Thyroid gland (tissue), 4 donors: ENCODE measurements at places on chromosomes 5 and 9.
A peak's percentile ranks its signal among the peaks of the same experiment; 100 is the strongest.

DNA sequence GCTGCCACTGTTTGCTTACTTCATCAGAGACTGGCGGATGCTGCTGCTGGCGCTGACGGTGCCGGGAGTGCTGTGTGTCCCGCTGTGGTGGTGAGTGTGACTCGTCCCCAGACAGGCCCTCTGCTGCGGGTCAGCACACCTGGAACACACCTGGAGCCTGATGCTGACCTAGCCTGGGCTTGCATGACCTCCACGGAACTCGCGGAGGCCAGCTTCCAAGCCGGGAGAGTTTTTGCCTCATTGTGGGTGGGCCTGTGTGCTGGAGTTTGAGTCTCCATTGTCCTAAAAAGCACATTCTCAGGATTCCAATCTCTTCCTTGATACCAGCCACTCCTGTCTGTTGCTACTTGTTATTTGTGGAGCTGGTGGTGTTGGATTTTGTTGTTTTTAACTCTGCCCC, 28.1 kb downstream of the SLC22A4 start:
- DNase-seq, result no peak

- no peak for DNase-seq
These were observed 440.6 kb upstream of the PAPPA start for GRCh38 chr9:115712981-115713380.

GRCh38 chr5:122561209-122561608, 213.7 kb upstream of the SNX2 start:
- DNase-seq, result no peak

- no peak for DNase-seq
These were observed 68.4 kb upstream of the SLC1A1 start for GRCh38 chr9:4421847-4422246.

GRCh38 chr5:180495292-180495691, 1.1 kb downstream of the CNOT6 start:
- DNase-seq, result no peak

DNA sequence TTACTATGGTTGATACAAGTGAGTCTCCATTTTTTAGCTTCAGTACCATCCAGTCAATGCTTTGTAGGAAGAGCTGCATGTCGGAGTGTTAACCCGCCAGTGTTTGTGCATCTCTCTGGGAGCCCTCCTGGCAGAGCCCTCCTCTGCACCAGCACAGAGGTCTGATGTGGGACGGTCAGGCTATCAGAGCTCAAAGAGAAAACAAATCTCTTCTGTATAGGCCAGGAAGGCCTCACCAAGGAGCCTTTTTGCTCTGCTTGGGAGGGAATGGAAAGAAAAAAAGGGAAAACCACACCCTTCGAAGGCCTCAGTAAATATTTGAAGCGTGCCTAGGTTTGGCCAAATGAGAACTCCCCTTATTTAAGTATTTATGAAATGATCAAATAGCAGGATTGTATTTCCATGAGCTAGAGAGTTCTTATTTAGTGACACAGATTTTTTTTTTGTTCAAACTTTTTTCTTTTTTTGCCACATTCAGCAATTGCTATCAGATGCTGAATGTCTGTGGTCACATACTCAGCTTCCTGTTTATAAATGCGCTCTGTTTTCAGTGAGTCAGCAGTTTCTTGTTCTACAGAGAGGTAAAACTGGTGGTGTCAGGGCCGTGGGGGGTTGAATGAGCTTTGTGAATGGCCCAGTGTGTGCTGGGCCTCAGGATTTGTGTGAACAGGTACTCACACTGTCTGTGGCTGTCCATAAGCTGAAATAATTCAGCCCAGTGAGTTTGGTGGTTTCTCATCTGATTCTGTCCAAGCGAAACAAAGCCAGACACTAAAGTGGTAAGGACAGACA, 226.6 kb downstream of the SNX18 start:
- DNase-seq, result peak; percentile 50

GRCh38 chr5:149030838-149031397, 31.9 kb downstream of the SH3TC2 start:
- DNase-seq, result no peak

DNA sequence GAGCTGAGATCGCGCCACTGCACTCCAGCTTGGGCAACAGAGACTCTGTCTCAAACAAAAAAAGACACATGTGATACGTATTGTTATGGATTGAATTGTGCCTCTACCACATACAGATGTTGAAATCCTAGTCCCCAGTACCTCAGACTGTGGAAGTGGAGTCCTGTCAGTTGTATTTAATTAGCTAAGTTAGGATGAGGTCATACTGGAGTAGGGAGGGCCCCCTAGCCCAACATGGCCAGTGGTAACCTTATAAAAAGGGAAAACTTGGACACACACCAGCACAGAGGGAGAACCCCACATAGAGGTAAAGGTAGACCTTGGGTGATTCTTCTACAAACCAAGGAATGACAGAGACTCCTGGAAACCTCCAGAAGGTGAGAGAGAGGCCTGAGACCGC, 119.8 kb downstream of the GADD45G start:
- no peak for DNase-seq

- DNase-seq, result no peak
These were observed 40.9 kb downstream of the CPEB4 start for GRCh38 chr5:173928871-173929574.

DNA sequence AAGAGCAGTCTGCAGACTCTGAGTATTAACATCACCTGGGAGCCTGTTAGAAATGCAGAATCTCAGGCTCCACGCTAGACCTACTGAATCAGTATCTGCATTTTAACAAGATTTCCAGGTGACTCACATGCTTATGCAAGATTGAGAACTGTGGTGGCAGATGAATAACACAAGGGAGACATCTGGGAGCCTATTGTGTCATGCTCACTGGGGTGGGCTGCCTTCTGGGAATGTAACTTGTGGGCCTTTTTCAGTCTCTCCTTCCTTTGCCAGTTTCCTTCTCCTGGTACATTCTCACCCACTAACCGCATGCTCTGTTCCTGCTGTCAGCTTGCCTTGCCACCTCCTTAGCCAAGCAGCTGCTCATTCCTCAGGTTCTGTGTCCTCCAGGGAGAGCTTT, 176.6 kb upstream of the C9orf72 start:
- DNase-seq, result no peak

GRCh38 chr5:136159457-136159856, 26.8 kb downstream of the SMAD5 start:
- no peak for DNase-seq

GRCh38 chr9:135939351-135940265, 21.6 kb downstream of the UBAC1 start:
- no peak for DNase-seq

DNA sequence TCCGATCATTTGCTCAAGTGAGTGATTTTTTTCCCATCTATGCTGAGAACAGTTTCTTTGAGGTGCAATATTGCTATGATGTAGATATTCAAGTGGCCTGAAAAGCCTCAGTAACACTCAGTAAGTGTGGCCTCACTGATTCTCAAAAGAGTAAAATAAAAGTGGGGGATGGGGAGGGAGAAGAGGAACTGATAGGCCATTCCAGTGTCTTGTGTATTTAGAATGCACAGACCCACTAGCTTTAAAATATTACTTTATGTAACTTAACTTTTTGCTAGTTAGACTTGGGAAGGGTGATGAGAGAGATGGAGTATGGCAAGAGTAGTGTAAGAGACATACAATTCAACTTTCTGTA, 79.5 kb upstream of the ZNF608 start:
- DNase-seq, result no peak

- DNase-seq, result no peak
These were observed 55.3 kb downstream of the SEMA5A start for GRCh38 chr5:9490494-9491097.

- peak; percentile 70 for DNase-seq
These were observed 149.7 kb downstream of the ENC1 start for GRCh38 chr5:74490814-74491213.

DNA sequence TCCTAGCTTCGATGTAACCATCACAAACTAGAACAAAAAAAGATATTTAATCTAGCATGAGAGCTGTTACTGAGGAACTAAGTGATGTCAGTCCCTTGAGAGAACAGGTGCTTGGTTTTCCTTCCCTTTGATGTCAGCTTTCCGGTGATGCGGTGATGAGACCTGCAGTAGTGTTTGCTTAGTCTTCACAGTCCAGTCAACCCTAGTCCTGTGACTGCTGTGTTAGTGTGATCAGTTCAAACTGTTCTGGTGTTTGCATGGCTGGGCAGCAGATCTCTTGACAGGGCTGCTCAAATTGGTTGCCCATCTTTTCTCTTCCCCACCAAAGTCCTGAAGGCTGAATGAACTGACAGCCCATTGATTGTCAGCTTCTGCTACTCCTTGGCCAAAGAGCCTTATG, 608.6 kb upstream of the DAB2 start:
- no peak for DNase-seq

DNA sequence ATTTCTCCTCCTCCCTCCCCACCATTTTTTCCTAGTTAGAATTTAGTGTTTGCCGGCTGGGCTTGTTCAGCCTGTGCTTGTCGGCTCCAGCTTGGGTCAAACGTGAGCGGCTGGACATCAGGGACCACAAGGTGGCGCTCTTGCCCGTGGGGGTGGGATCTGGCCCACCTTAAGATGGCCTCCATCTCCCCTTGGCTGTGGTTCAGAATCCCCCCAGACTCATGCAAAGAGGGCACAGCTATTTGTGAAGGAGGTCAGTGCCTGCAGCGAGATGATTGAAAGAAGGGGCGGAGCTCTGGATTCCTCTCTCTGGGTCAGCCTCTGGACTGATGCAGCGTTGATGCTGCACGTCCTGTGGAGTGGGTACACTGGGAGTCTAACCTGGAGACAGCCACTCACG, 283.3 kb upstream of the TUT7 start:
- peak; percentile 2 for DNase-seq

DNA sequence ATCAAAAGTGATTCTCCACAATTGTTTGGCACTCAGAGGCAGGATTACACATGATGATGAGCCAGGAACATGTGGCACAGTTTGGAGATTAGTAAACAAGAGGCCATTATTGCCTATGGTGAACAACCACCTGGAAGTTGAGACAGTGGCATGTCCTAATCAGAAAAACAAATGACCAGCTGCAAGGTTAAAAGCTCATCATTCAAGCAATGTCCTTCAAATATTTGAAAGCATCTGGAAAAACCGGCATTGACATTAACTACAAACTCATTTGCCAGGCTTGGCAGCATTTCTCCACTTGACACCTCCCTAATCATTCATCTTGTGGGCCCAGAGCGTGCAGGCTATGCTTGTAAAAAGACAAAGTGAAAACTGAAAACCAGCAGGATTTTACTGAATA, 80.6 kb upstream of the MEGF10 start:
- DNase-seq, result no peak

DNA sequence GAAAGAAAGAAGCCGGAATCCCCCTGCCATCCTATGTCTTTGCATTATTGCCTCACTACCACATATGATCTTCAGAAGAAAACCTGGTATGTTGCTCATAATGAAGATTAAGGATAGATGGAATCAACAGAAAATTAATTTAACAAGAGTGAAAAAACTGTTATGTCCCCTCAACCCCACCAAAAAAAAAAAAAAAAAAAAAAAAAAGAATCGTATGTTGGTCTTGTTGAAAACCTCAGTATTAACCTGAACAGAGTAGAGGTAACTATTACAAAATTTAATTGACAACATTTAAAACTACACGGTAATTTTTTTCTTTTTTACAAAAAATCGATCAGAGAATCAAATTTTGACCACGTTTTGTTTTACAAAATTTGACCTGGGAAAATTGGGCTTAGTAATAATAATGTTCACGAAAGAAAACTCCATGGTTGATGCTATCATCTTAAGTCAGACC, 827 bp upstream of the CSNK1A1 start:
- DNase-seq, result no peak

- no peak for DNase-seq
These were observed 184.2 kb downstream of the EFNA5 start for GRCh38 chr5:107486489-107486888.

DNA sequence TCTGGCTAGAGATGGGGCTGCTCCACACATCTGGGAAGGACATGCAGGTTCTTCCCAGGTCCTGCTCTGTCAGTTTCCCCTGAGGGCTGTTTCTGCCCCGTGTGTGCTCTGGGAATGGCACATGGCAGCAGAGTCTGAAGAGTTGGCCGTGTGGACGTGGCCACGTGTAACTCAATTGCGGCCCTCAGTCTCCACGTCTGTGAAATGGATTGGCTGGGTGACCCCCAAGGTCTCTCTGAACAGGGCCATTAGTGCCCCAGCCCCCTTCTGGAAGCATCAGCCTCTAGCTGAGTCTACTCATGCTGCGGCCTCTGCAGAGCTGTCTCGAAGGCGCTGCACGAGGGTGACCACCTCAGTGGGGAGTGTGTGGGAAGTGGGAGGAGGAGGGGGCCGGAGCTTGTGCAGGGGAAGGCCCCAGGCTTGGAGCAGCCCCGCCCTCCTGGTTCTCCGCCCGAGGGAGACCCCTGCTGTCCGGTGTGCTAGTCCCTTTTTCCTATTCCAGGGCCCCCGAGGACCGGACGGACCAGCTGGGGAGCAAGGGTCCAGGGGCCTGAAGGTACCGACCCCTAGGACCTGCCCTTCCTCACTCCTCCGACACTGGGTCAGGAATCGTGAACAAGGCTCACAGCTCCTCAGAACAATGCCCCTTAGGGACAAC, 58.9 kb upstream of the ORM1 start:
- DNase-seq, result no peak

GRCh38 chr5:124128867-124129266, 616.9 kb downstream of the CSNK1G3 start:
- no peak for DNase-seq

DNA sequence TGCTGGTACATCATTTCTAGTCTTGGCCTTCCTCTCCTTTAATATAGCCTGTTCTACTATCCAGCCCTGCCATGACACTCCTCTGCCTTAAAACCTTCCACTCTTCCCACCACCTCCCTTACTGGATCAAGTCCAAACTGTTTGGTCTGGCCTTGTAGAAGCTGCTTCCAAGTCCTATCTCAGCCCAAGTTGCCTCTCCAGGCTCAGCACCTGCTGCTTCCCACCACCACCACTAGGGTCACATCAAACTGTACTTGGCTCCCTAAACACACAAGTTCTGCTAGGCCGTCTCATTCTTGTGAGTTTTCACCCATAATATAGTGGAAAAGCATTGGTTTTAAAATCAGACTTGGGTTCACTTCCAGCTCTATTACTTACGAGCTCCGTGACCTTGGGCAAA, 1.4 kb downstream of the NDUFA8 start:
- peak; percentile 9 for DNase-seq

- DNase-seq, result no peak
These were observed 1262.0 kb upstream of the DMAC1 start for GRCh38 chr9:9061627-9062026.

DNA sequence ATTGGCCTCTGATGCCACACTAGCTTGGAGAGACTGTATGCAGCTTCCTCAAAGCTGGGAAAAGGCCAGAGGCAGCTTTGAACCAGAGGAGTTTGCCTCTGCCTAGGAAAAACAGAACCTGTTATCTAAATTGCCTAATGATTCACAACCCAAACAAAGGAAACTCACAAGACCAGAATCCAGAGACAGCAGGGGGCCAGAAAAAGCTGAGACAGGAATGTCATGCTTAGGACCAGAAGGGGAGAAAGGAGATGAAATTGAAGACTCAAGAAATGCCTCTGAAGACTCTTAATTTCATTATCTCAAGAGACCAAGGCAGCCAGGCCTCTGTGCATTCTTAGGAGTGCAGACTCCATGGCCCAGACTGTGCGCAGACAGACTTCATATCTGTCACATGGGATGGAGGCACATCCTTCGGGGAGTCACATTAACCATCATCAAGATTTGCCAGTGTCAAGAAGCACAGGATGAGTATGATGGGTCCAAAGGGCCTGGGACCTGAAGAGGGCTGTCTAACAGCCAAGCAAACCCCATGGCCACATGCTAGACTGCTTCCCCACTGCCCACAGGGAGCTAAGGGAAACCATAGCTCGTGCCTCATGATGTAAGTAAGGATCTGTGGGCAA, 57.3 kb downstream of the ARSB start:
- DNase-seq, result no peak

GRCh38 chr5:111694133-111694532, 62.9 kb downstream of the NREP start:
- DNase-seq, result no peak
